DMS53 (cell line): ENCODE measurements at places on chromosomes 3 and 15.

DNA sequence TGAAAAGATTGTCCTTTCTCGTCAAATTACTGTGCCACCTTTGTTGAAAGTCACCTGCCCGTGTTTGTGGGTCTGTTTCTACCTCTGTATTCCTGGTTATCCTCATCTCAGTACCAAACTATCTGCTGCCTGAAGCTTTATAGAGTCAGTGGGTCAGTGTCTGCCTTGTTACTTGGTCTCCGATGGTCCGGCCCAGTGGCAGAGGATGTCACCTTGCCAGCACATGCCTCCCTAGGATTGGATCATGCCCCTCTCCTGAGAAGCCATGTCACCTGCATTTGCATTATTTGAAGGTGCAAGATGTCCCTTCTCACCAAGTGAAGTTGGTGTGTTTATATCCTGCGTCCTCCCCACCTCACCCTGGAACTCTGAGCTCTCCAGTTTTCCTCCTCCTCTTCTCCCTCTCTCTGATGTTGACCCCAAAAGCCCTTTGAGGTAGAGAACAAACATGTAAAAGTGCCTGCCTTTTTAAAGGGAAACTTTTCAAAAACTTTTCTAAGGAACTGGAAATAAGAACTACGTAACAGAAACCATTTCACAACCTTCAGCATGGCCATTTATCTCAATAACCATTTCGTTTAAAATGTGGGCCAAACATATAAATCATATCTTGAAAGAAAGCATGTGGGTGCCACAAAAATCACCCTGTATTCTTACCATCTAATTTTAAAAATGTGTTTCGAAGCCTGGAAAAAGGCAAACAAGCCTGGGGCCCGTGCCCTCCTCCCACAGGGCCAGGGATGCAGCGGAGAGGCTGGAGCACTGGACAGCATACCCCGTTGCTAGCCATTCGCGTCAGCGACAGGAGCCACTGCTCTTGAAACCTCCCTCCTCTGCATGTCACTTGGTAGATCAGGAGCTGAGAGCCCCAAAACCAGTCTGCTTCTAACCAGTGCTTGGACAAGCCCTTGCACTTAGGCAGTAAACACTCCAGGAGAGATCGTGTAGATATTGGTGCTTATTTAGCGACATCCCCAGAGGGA is 102.1 kb downstream of the VGLL4 start:
- DNase-seq: no peak

DNA sequence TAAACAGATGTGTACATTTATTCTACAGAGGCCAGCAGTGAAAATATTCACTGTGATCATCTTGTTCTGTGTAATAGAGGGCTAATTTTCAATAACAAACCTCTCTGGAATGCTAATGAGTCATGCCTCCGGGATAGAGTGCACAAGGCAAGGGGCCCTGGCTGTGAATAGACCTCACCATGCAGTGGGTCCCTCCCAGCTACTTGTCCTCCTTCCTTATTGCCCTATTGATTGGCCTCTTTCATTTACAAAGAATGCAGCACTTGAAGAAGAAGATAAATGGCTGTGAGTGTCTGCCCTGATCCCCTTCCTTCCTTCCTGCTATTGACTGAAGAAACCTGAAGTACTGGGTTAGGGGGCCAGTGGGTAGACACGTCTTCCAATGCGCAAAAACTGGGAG is 436.3 kb downstream of the WDR72 start:
- DNase-seq: peak; percentile 18

- no peak for DNase-seq
These were observed 6.3 kb downstream of the INSYN1 start for GRCh38 chr15:73746883-73747282.

- no peak for DNase-seq
These were observed 7.3 kb downstream of the TMEM158 start for GRCh38 chr3:45218578-45219390.

GRCh38 chr15:101434032-101434920 is 55.2 kb downstream of the PCSK6 start:
- DNase-seq: no peak

DNA sequence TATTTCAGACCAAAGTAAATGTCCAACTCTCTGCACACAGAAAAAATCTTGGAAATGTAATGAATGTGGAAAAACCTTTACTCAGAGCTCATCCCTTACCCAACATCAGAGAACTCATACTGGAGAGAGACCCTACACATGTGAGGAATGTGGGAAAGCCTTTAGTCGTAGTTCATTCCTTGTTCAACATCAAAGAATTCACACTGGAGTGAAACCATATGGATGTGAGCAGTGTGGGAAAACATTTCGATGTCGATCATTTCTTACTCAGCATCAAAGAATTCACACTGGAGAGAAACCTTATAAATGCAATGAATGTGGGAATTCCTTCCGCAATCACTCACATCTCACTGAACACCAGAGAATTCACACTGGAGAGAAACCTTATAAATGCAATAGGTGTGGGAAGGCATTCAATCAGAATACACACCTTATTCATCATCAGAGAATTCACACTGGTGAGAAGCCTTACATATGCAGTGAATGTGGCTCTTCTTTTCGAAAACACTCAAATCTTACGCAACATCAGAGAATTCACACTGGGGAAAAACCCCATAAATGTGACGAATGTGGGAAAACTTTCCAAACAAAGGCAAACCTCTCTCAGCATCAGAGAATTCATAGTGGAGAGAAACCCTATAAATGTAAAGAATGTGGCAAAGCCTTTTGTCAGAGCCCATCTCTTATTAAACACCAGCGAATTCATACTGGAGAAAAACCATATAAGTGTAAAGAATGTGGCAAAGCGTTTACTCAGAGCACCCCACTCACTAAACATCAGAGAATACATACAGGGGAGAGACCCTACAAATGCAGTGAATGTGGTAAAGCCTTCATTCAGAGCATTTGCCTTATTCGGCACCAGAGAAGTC is 8.0 kb upstream of the ZNF501 start:
- DNase-seq: peak; percentile 4

DNA sequence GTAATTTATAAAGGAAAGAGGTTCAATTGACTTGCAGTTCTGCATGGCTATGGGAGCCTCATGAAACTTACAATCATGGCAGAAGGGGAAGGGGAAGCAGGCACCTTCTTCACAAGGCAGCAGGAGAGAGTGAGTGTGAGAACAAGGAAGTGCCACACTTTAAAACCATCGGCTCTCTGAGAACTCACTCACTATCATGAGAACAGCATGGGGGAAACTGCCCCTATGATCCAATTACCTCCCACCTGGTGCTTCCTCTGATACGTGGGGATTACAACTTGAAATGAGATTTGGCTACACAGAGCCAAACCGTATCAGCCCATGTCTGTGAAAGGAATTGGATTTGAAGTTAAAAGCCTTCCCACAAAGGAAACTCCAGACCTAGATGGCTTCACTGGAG is 39.1 kb downstream of the TKT start:
- DNase-seq: no peak

DNA sequence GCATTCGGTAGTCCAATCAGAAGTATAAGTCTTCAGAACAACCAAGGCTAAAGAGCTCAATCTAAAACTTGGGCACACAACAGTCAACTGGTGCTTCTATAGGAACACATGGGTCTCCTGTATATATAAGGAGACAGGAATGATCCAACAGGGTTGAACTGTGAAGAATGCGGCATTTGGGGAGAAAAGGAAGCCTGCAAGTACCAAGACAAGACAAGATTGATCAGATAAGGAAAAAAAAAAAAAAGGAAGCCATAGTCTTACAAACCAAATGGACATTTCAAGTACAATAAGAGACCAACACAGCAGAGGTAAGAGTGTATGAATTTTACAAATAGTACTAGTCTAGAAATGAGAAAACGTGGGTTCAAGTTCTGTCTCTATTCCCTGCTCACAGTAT is 6.5 kb downstream of the CPEB1 start:
- no peak for DNase-seq

DNA sequence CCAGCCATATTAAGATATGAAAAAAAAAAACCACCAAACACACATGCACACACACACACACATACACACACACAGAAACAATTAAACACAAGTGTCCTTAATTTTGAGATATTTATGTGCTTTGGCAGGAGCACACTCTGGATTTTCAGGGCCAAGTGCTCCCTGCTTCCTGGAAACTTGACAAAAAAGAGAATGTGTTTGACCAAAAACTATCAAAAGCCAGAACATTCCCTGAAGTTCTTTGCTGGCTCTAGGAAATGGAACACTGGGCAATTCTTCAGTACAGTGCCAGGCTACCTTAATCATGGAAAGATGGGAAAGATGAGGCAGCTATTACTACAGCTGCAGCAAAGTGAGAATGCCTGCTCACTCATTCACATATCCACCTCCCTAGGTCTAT is 44.6 kb downstream of the P3H2 start:
- no peak for DNase-seq

DNA sequence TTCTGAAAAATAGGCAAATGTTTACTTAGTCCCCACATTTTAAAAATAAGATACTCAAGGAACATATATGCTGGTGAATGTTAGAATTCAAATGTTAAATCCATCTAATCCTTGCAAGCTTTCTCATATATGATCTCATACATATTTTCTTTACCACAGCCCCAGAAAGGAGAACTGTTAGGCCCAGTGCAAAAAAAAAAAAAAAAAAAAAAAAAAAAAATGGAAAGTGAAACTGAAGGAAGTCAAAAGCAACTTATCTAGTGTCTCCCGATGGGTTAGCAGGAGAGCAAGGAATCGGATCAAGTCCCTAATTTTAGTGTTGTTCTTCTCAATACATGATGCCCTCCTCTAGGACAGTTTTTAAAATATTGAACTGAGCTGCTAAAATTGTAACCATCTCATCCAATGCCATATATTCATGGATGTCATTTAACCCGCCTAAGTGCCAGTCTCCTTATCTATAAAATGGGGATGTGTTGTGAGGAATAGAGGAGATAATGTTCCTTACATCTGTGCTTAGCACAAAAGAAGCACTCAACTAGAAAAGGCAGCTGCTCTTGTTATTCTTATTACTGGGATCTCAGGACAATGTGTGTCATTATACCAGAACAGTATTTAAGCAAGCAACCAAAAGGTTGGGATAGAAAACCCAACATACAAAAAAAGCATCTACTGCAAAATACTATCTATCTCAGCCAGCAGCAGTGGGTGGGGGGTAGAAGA is 279.7 kb downstream of the MAGI1 start:
- DNase-seq: no peak

DNA sequence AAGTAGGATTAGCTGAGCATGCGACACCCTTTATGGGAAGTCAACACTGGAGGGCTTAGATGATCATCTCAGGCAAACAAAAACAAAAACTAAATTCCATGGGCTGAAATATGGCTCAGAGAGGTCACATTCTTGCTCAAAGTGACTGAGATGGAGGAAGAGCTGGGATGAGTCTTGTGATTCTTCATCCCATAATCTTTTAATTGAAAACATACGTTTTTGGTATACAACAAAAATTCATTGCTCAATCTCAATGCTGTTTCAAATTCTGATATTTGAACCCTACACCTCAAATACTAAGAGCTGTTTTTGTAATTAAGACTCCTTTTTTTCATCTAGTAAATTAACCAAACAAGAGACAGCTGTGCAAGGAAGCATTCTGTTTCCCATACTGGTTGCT is 257.0 kb downstream of the NR1D2 start:
- DNase-seq: no peak
